Activated T-cell treated with anti-CD3 and anti-CD28 coated beads, Interleukin-2, amount 50 U/mL, for 48 hours (primary cell): ENCODE measurements at places on chromosomes 7 and 10.

GRCh38 chr7:101066833-101067177 lies 18.5 kb upstream of the TRIM56 start:
- no peak for DNase-seq

DNA sequence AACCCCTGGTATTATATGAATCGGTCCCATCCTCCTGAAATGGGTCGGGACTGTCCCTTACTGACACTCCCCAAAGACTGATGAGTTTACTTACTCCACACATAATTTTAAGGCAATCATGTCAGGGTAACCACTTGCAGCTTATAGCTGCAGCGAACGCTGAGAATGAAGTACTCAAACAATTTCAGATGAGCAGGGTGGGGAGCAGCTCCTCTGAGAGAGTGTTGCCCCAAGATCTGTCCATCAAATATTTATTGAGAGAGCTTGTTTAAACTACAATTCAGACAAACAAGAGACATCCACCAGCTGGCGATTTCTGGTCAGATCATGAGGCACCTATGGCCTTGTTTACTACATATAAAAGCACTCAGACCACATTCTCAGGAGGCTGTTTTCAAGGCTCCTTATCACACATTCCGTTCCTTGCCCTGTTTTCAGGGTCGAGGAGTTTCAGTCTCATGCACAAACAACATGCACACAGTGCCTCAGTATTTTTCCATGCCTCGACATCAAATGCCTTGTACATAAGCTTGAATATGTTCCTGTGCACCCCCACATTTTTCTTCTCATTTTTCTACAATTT lies 80.1 kb downstream of the THSD7A start:
- no peak for DNase-seq

- no peak for DNase-seq
Observed at GRCh38 chr7:138328215-138328614, 131.8 kb upstream of the TRIM24 start.

DNA sequence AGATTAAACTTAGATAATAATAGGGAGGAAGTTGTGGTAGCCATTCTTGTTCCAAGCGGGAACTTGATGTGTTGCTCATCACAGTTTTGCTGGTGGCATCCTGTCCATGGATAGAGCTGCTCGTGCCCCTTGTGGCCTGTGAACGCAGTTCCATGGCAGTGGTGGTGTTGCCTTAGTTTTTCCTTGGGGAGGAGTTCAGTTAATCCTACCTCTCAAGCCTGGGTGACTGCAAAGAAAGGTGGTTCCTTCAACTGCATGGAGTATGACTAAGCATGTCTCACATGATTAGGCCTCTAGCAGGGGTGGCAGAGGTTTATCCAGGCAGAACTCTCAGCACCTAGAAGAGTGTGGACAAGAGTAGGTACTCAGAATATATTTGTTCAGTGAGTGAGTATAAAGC lies 99.7 kb downstream of the MAPK8 start:
- no peak for DNase-seq

GRCh38 chr10:70753841-70754621 lies 31.1 kb downstream of the TBATA start:
- DNase-seq, result no peak

DNA sequence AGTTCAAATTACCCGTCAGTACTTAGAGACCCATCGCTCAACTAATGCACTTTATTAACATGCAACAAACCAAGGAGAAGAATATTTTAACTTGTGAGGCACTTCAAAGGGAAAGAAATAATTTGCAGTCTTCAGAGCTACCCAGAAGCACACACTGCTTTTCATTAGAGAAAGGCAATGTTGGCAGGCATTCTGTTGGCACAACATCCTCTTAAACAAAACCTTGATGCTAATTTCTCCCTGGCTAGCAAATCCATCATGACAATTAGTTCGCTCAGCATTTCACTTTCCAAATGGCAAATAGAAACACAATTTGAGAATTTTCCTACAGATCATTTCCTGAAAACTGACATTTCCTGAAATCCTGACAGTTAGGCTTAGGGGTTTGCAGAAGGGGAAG lies 155.6 kb upstream of the FAM13C start:
- no peak for DNase-seq

- DNase-seq, result no peak
Observed at GRCh38 chr10:3027866-3028265, 39.5 kb upstream of the PFKP start.

DNA sequence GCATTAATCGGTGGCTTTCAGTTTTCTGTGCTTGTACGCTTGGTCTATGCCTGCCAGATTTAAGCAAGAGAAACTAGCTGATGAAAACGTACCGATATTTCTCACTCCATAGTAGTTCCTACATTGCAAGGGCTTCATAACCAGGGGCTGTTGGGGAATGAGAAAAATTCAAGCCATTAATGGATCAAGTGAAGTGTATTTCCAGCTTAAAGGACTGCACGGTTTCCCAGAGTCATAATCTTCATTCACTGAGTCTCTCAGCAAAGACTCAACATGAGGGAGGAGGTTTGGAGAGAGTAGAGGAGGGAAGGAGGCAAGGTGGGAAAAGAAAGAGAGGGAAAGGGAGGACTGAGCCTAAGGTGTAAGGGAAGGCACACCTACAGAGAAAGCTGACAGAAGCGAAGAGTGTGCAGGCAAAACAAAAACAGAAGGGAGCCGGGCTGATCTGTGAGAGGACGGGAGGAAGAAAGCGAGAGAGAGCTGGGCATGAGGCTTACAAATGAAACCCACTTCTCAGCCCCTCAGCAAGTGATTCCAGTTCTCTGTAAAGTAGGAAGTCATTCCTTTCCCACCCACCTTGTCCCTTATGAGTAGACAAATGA lies 625 bp downstream of the GIMAP2 start:
- DNase-seq, result peak; percentile 45

DNA sequence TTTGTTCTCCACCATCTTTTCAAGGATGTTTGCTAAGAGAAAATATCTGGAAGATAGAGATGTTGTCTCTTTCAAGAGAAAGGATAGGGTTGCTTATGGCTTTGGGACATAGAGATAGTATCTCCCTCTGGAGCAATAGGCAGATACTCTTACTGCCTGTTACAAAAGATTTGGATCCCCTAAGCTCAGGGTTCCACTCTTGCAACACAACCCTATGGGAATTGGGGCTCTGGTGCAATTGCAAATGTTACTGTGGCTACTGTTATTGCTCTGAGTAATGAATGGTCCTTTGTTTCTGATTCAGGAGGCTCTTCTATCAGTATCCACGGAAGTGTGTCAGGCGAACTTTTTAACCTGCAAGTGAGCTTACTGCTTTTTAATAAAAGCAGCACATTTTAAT lies 88.8 kb downstream of the GPR85 start:
- no peak for DNase-seq

DNA sequence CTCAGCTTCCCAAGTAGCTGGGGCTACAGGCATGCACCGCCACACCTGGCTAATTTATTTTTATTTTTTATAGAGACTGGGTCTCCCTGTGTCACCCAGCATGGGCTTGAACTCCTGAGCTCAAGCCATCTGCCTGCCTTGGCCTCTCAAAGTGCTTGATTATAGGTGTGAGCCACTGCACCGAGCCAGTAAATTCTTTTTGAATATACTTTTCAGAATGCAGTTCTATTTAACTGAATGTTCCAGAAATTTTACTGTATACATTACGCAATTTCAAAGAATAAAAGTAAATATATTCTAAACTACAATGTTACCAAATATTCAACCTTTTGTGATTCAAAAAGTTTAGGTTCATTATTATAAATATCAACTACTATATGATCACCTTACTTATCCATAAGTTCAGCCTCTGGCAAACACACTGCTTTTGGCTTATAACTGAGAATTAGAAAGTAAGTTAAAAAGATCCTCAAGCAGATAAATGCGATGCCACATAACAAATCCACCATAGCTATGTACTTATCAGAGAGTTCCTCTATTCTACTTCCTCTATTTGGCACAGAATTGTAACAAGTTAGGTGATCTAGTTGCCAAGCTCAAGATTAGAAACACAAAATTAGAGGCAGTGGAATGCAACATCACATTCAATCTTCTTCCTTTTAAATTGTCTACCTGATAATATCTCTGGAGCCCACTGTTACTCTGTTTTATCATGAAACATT lies 118.2 kb downstream of the ANK3 start:
- no peak for DNase-seq

GRCh38 chr7:14552060-14552459 lies 350.5 kb downstream of the DGKB start:
- DNase-seq, result no peak

DNA sequence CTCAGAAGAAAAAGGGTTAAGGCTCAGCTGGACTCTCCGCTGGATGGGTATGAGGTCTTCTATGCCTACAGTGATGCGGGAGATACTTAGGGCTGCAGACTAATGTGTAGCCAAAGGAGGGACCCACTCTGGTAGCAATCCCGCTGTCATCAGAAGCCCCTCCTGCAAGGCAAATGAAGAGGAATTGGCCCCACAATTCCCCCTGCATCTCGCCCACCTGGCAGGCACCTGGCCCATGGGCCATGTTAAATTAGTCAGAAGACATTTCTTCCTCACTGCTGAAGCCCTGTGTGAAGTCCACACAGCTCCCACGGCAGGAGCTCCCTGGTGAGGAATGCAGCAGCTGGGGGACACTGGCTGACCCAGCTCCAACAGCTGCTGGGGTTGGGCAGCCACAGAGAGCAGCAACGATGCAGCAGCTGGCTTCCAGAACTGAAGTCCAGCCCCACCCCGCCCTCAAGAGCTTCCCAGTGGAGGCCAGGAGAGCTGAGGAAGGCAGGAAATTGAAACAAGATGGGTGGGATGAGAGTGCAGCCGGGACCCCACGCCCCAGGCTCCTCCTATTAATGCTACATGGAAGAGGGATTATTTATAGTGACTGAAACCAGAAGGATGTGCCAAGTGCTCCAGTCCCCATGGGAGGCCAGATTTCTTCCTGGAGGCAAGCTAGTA lies 5.5 kb downstream of the VSTM4 start:
- no peak for DNase-seq
